Muscle of back (tissue), 13 donors: ENCODE measurements at places on chromosomes 6 and 20. TPM values are rescaled to one million over a fixed set of nuclear protein-coding genes. Genes with fewer than 3 reads are reported as not detected.

DNA sequence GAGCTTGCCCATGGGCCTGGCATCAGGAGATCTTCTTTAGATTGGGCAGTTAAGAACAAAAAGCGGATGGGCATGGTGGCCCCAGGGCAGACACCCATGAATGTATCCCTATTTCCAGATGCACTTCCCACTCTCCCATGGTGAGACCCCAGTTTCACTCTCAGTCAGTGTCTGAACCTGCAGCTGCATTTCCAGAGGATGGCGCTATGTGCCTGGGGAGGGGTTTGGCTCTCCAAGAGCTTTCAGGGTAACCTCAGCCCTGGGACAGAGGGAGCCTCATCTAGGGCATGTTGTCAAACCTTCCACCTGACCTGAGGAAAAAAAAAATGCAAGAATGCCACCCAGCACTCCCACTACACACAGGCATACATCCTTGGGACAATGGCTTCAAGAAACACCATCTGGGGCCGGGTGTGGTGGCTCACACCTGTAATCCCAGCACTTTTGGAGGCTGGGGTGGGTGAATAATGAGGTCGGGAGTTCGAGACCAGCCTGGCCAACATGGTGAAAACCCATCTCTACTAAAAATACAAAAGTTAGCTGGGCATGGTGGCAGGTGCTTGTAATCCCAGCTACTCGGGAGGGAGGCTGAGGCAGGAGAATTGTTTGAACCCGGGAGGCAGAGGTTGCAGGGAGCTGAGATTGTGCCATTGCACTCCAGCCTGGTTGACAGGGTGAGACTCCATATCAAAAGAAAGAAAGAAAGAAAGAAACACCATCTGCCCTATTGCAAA is 1.9 kb downstream of the CST9L start:
- no peak for DNase-seq

GRCh38 chr20:64136004-64136710 is 28.1 kb upstream of the MYT1 start:
- DNase-seq, result no peak

DNA sequence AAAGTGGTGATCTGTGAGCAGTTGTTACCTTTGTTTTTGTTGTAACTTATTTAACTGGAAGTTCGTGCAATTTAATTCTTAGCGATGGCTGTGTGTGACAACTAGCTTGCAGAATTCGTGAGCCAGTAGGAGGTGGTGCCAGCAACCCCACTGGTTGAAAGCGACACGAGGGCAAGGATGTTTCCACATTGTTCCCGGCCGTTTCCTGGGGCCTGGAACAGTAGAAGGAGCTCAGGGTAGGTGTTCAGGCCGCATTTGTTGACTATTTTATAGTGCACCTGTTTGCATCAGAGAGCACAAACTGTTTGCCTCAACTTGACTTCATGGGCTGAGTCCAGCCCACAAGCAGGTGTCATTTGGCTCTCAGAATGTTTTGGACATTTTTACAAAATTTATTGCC is 112.1 kb upstream of the PTPN1 start:
- DNase-seq, result no peak

- no peak for DNase-seq
Measured at GRCh38 chr6:116997496-116997895, 120.5 kb downstream of the RFX6 start.

GRCh38 chr6:163490826-163491577 is 76.5 kb downstream of the QKI start:
- peak; percentile 42 for DNase-seq

Gene FLRT3
- polyA plus RNA-seq, result 16.8 TPM

DNA sequence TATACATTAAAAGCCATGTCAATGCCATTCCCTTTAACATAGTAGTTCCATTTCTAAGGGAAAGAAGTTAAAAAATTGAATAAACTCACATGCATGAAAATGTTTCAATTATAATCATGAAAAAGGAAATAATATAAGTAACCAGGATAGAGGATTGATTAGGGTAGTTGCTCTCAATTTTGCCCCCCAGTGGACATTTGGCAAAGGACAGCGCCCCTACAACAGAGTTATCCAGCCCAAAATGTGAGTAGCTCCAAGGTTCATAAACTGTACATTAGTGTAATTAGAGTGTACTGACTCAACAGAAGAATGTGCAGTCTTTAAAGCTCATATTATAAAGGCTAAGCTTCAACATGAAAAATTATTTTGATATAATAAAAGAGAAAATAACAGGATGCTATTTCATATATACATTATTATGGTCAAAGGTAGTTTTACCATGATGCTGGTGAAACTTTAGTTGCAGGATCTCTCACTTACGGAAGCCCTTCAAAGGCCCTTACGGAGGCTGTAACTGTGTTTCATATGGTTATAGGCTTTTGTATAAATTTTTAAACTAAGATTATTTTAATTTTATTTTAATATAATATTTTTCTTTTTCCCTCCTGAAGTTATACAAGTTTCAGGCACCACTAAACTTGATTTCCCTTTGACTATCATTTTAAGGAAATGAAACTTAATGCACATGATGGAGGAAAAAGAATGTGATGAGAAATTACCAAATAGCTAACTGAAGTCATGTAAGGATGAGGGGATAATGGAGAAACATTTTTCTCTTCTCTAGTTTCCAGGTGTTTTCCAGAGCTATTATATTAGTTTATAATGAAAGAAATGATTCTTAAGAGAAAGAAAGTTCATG is 403.6 kb downstream of the PLCB1 start:
- no peak for DNase-seq

GRCh38 chr6:147467886-147468285 is 40.6 kb upstream of the SAMD5 start:
- DNase-seq, result no peak

- DNase-seq, result no peak
Measured at GRCh38 chr6:168875811-168876576, 377.7 kb downstream of the THBS2 start.

- no peak for DNase-seq
Measured at GRCh38 chr6:6892744-6893583, 214.8 kb upstream of the RREB1 start.

DNA sequence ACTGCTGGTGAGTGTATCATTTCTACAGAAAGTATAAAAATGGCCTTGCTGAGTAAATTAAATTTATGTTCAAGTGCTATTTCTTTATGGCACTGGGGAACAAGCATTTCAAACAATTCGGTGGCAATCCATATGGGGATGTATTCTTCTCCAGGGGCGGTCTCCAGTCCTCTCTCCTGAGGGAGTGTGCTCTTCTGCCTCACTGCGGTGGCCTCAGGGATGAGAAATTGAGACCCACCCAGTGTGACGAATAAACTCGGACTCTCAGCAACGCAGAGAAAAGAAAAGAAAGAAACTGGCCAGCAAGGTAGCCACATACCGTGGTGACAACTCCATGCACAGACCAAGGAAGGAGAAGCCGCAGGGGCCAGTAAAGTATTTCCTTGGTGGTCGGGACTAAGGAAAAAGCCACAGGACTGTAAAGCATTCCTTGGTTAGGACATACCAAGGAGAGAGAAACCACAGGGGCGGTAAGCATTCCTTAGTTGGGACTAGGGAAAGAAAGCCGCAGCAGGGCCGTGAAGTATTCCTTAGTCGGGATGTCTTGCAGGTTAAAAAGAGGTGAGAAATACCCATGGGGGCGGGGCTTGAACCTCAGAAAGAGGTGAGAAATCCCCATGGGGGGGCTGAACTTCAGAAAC is 13.6 kb upstream of the GOPC start:
- peak; percentile 26 for DNase-seq

DNA sequence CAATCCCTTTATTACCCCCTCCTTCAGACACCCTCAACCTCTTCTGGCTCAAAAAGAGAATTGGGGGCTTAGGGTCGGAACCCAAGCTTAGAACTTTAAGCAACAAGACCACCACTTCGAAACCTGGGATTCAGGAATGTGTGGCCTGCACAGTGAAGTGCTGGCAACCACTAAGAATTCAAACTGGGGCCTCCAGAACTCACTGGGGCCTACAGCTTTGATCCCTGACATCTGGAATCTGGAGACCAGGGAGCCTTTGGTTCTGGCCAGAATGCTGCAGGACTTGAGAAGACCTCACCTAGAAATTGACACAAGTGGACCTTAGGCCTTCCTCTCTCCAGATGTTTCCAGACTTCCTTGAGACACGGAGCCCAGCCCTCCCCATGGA is 2.2 kb downstream of the TNF start:
- DNase-seq, result no peak

DNA sequence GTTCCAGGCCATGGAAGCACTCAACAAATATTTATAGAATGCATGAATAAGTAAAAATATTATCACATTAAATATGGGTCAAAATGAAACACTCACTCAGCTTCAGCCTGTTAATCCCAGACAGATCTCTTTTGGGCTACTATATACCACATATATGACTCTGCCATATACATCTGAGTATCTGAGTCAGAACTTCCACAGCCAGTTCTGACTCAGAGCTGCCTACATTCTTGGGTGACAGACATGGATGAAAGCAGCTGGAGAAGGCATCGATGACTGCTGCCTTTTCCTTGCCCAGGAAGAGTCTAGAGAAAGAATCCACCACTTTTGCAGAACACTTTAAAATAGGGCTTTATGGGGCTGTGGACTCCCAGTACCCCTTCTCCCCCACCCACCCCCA is 11.5 kb upstream of the PDYN start:
- DNase-seq, result no peak

DNA sequence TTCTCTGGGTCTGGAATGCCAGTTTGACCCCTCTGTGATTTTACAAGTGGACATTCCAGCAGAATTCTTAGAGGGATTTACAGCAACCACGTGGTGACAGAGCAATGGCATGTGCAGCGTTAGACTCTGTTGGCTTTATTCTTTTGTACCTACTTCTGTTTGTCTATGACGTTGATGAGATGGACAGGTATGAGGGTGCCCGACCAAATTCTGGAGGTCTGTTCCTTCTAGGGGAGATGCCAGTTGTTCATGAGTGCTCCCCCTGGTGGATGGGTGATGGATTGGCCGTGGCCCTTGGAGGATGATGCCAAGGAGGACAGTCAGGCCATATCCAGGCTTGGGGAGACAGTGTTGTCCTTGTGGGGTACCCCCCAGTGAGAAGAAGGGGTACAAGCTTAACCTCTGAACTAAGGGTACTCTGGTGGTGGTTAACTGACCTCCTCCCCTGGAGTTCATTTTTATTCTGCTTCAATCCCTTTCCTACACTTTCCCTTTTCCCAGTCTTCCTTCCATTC is 198.6 kb downstream of the DTNBP1 start:
- no peak for DNase-seq

GRCh38 chr20:62266851-62267250 is 28.5 kb downstream of the OSBPL2 start:
- DNase-seq, result no peak

- no peak for DNase-seq
Measured at GRCh38 chr20:46974669-46975434, 80.2 kb downstream of the EYA2 start.

Gene FNDC11
- polyA plus RNA-seq, result 0.24 TPM

- DNase-seq, result no peak
Measured at GRCh38 chr6:148739822-148740128, 7.1 kb upstream of the UST start.

DNA sequence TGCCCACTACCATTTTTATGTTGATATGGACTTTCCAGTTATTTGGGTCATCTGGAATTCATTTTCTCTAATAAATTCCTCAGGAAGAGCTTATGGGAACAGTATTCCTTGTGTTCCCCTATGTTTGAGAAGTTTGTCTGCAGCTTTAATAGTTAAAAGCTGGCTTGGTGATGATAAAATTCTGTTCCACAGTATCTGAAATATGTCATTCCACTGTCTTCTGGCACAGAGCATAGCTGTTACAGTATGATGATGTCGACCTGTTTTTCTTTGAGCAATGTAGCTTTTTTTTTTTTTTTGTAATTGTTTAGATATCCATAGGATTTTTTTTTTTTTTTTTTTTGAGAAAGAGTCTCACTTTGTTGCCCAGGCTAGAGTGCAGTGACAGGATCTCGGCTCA is 43.2 kb downstream of the NCOA3 start:
- DNase-seq, result peak; percentile 41

DNA sequence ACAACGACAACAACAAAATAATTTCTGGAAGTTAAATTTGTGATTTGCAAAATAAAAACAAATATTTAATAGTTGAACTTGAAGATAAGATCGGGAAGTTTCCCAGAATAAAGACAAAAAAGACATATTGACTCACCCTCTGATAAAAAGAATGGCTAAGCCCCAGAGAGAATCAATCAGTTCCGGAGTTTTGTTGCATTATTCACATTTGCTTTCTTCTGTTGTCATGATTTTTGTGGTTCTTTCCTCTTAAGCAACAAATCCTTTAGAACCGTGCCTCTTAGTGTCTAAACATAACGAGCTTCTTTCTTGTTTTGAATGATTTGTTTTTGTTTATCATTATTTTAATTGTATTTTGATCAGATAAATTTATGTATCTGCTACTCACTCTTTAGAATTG is 337.7 kb upstream of the PRND start:
- DNase-seq, result no peak

GRCh38 chr6:79468587-79468986 is 68.6 kb downstream of the LCA5 start:
- DNase-seq, result no peak

DNA sequence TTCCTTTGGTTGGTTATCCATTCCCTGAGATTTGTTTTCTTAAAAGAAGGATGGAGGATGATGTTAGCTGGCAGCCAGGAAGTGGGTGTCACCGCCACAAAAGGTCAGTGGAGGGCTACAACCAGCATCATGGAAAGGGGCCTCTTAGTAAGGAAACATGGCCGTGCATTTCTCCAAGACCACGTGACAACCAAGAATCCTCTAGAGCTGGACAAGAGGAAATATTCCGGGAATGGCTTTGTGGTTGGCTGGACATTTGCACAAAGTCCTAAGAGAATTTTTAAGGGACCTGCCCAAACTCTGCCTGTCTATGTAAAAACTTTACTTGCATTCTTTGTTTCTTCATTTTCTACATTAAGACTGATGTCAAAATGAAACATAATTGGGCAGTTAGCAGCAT is 399.9 kb upstream of the MARCKS start:
- no peak for DNase-seq

Gene HSPA1L
- 3.3 TPM for polyA plus RNA-seq

- no peak for DNase-seq
Measured at GRCh38 chr6:33272275-33273128, 627 bp downstream of the RPS18 start.
